HCT116 (cell line): ENCODE measurements at places on chromosomes 5 and 9.

DNA sequence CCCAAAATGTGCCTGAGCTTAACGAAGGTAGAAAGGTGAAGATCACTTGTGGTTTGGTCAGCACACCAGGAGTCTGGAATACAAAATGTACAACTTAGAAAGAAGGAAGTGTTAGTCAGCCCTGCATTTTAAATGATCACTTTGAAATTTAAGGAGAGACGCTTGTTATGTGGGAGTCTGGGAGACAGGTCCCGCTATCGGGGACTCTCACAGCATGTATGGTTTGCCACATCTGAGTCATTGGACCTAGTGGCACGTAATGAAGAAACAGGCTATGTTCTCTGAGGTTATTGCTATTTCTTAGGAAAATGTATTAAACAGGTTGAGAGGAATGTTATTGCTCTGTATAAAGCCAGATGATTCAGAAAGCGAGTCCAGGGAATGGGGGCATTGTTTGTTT is 2362.5 kb upstream of the WWC1 start:
- H3K27me3 ChIP-seq, result no peaks in the 10 kb centered on the region
- H3K36me3 ChIP-seq, result no peaks in the 10 kb centered on the region
- H3K27ac ChIP-seq, result no peak overlapping the region
- DNase-seq, result no peak
- no peak overlapping the region for H3K4me3 ChIP-seq

DNA sequence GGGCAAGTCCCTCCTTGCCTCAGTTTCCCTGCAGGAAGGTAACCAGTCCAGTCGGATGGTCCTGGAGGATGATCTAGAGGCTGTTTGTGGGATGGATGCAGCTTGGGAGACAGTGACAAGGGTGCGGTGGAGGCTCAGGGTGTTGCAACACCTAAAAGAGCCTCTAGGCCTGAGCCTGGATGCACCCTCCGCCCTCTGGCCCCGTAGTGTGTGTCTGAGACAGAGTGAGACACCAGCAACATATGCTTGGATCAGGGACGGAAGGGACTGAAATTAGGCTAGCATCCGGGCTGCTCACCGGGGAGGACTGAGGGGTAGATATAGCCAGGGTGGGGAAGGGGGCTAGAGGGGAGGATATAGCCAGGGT is 1.1 kb downstream of the CRAT start:
- no peaks in the 10 kb centered on the region for H3K27me3 ChIP-seq
- H3K4me3 ChIP-seq, result peak overlapping the region; percentile 73

GRCh38 chr5:165325221-165325620 is 1819.8 kb downstream of the MAT2B start:
- no peaks in the 10 kb centered on the region for H3K27me3 ChIP-seq
- no peak for DNase-seq
- no peak overlapping the region for H3K27ac ChIP-seq
- no peaks in the 10 kb centered on the region for H3K4me1 ChIP-seq
- H3K36me3 ChIP-seq, result no peaks in the 10 kb centered on the region

DNA sequence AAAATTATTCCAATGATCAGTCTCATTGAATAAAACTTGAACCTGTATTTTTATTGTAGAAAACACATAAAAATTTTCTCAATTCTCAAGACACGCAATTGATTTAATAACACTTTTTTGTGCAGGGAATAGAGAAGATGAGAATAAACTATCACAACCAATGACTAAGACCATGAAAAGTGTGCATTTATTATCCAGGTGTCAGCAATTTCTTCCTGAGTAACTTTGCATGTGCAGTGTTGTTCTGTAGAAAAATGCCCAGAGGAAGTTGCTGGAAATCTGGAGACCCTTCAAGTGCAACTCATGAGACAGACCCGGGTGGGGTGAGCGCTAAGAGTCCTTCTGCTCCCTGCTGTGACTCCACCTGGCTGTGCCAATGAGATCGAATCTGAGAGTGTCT is 405.7 kb downstream of the SEMA5A start:
- no peaks in the 10 kb centered on the region for H3K27me3 ChIP-seq
- DNase-seq, result no peak
- no peaks in the 10 kb centered on the region for H3K4me1 ChIP-seq
- H3K27ac ChIP-seq, result no peak overlapping the region
- H3K4me3 ChIP-seq, result no peak overlapping the region

- H3K36me3 ChIP-seq, result no peaks in the 10 kb centered on the region
- no peak overlapping the region for H3K27ac ChIP-seq
- H3K4me1 ChIP-seq, result no peaks in the 10 kb centered on the region
- no peak overlapping the region for H3K4me3 ChIP-seq
- H3K27me3 ChIP-seq, result no peaks in the 10 kb centered on the region
Observed at GRCh38 chr5:16043349-16043965, 136.1 kb downstream of the MARCHF11 start.

- H3K36me3 ChIP-seq, result no peaks in the 10 kb centered on the region
- DNase-seq, result no peak
- no peaks in the 10 kb centered on the region for H3K4me1 ChIP-seq
- H3K4me3 ChIP-seq, result no peak overlapping the region
- H3K27me3 ChIP-seq, result peaks cover 58% of the 10 kb centered on the region
Observed at GRCh38 chr5:11040345-11040744, 279.3 kb upstream of the DAP start.

GRCh38 chr9:76707510-76707909 is 56.7 kb upstream of the PCA3 start:
- no peaks in the 10 kb centered on the region for H3K36me3 ChIP-seq
- H3K27me3 ChIP-seq, result peaks cover 51% of the 10 kb centered on the region
- no peak overlapping the region for H3K4me3 ChIP-seq
- DNase-seq, result no peak

- no peaks in the 10 kb centered on the region for H3K36me3 ChIP-seq
- H3K27ac ChIP-seq, result no peak overlapping the region
- no peak for DNase-seq
- H3K4me1 ChIP-seq, result no peaks in the 10 kb centered on the region
- no peak overlapping the region for H3K4me3 ChIP-seq
- no peaks in the 10 kb centered on the region for H3K27me3 ChIP-seq
Observed at GRCh38 chr5:143953851-143954250, 141.9 kb downstream of the HMHB1 start.

GRCh38 chr9:121227862-121228261 is 26.2 kb upstream of the RAB14 start:
- no peak overlapping the region for H3K4me3 ChIP-seq
- no peaks in the 10 kb centered on the region for H3K27me3 ChIP-seq
- H3K27ac ChIP-seq, result no peak overlapping the region
- DNase-seq, result no peak
- peaks cover 9% of the 10 kb centered on the region for H3K4me1 ChIP-seq

DNA sequence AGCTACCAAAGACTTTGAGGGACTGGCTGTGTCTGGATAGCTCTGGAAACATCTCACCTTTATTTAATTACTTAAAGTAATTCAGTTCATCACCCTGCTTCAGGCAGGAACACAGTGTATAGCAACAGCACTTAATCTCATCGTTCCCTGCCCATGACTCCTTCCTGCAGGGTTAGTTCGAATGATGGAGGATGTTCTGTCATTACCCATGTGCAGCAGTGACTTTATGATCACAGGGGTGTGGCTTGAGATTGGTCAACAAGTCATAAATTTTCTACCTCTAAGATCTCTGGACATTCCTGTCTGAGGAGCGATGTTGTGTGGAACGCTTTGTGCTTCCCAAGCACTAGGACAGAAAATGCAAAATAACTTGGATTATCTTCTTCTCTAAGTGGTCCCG is 37.1 kb upstream of the PRUNE2 start:
- DNase-seq, result no peak
- H3K36me3 ChIP-seq, result no peaks in the 10 kb centered on the region
- no peak overlapping the region for H3K27ac ChIP-seq
- no peaks in the 10 kb centered on the region for H3K27me3 ChIP-seq
- no peak overlapping the region for H3K4me3 ChIP-seq

- H3K27me3 ChIP-seq, result no peaks in the 10 kb centered on the region
- no peak for DNase-seq
- no peaks in the 10 kb centered on the region; the same call in 1 of the 2 replicates for H3K4me1 ChIP-seq
- H3K36me3 ChIP-seq, result no peaks in the 10 kb centered on the region
Observed at GRCh38 chr9:91682806-91683205, 259.2 kb upstream of the NFIL3 start.

GRCh38 chr5:150514708-150515211 is 6.8 kb downstream of the NDST1 start:
- H3K4me1 ChIP-seq, result peaks cover 61% of the 10 kb centered on the region
- no peak for DNase-seq
- H3K27me3 ChIP-seq, result no peaks in the 10 kb centered on the region

DNA sequence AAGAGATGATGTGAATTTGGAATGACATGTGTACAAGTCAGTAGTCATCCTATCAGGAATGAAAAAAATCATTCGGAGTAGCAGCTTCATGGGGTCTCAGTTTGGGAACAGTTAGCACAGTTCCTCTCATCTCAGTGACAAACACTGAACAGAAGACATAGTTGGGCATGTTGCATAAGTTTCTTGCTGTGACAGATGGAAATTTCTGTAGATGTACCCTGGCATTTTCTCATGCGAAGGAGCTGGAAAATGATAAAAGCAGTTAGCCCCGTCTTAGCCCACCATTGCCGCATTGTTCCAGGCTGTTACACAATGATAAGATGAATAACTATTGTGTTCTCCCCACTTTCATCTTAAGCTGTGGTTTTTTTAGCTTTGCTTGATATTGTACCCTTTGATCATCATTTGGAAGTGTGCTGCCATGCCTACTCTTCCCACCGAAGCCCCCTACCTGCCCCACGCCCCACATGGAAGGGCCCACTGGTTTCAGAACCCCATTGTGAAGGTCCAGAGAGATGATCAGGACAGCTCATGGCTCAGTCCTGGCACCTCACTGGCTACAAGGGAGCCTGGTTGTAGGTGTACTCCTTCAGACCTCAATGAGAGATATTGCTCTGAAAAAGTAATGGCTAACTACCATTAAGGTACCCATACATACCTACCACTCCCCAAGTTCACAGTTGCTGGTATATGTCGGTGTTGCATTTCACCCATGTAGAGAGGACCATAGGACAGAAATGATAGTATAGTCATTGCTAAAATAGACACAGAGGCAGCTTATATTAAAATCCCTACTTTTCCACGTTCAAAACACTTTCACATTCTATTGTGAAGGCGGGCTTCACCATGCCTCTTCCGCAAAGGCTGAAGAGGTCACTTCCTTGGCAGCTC is 38.8 kb downstream of the SFXN1 start:
- peaks cover 16% of the 10 kb centered on the region for H3K4me1 ChIP-seq
- H3K27me3 ChIP-seq, result no peaks in the 10 kb centered on the region
- H3K36me3 ChIP-seq, result peaks cover 55% of the 10 kb centered on the region

- no peak overlapping the region for H3K4me3 ChIP-seq
- no peak for DNase-seq
- peaks cover 8% of the 10 kb centered on the region for H3K4me1 ChIP-seq
- H3K36me3 ChIP-seq, result no peaks in the 10 kb centered on the region
Observed at GRCh38 chr5:90226433-90227099, 183.0 kb downstream of the CETN3 start.

GRCh38 chr5:174877987-174878386 is 153.6 kb downstream of the MSX2 start:
- no peaks in the 10 kb centered on the region for H3K4me1 ChIP-seq
- H3K36me3 ChIP-seq, result no peaks in the 10 kb centered on the region
- DNase-seq, result no peak
- H3K4me3 ChIP-seq, result no peak overlapping the region
- H3K27me3 ChIP-seq, result peaks cover 17% of the 10 kb centered on the region
- no peak overlapping the region for H3K27ac ChIP-seq

- H3K4me1 ChIP-seq, result peaks cover 8% of the 10 kb centered on the region
- H3K27me3 ChIP-seq, result no peaks in the 10 kb centered on the region
- H3K27ac ChIP-seq, result no peak overlapping the region
- H3K4me3 ChIP-seq, result no peak overlapping the region
Observed at GRCh38 chr5:143397302-143398052, 6.0 kb downstream of the NR3C1 start.

DNA sequence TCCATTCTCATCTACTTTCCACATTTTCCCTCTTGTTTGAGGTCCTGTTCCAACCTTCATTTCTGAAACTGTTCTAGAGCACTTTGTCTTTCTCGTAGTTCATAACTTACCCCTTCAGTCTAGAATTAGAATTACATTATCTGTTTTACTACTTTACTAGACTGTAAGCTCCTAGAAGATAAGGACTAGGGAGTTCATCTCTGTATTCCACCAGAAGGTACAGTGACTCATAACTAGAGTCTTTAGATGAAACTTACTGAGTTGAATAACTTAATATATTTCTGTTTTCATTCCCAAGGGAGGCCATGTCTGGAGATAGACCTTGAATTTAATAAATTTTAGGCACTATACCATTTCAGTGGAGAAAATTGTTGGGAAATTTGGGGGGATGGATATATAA is 38.7 kb downstream of the G3BP1 start:
- no peaks in the 10 kb centered on the region for H3K27me3 ChIP-seq
- H3K27ac ChIP-seq, result no peak overlapping the region
- peaks cover 42% of the 10 kb centered on the region for H3K36me3 ChIP-seq
- no peak overlapping the region for H3K4me3 ChIP-seq
- DNase-seq, result no peak

GRCh38 chr5:180742727-180743126 is 2.9 kb upstream of the OR2Y1 start:
- no peaks in the 10 kb centered on the region for H3K36me3 ChIP-seq
- no peak for DNase-seq
- H3K4me3 ChIP-seq, result no peak overlapping the region
- no peaks in the 10 kb centered on the region for H3K4me1 ChIP-seq
- no peak overlapping the region for H3K27ac ChIP-seq
- H3K27me3 ChIP-seq, result peaks cover 22% of the 10 kb centered on the region

- no peak overlapping the region for H3K27ac ChIP-seq
- no peak for DNase-seq
- H3K4me1 ChIP-seq, result no peaks in the 10 kb centered on the region
- no peaks in the 10 kb centered on the region for H3K36me3 ChIP-seq
- H3K4me3 ChIP-seq, result no peak overlapping the region
Observed at GRCh38 chr5:4144411-4145007, 548.9 kb downstream of the IRX1 start.

- no peak for DNase-seq
- H3K36me3 ChIP-seq, result no peaks in the 10 kb centered on the region
- H3K4me1 ChIP-seq, result no peaks in the 10 kb centered on the region
- H3K27me3 ChIP-seq, result no peaks in the 10 kb centered on the region
- no peak overlapping the region for H3K27ac ChIP-seq
- no peak overlapping the region for H3K4me3 ChIP-seq
Observed at GRCh38 chr5:102099766-102100331, 196.2 kb downstream of the SLCO4C1 start.

DNA sequence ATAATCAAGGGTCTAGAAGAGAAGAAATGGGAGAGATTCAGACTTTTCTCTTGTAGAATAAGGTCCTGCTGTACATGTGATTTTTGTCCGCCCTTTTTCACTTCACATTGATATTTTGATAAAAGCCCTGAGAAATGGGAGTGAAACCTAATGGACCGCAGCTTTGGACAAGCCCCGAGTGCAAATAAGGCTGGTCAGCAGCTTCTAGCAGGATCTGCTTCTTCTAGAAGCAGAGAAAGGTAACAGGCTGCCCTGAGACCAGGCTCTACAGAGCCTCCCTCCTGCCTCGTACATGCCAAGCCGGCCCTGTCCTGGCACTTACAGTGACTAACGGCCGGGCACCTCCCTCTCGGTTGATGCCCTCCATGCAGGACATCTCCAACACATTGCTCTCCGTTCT is 33.4 kb downstream of the ACER2 start:
- H3K36me3 ChIP-seq, result no peaks in the 10 kb centered on the region
- H3K4me1 ChIP-seq, result no peaks in the 10 kb centered on the region
- no peaks in the 10 kb centered on the region for H3K27me3 ChIP-seq
- H3K27ac ChIP-seq, result no peak overlapping the region
- H3K4me3 ChIP-seq, result no peak overlapping the region
